ENCODE measurements at places on chromosomes 16 and 17.

- DNase-seq: peak; percentile 76
Observed at GRCh38 chr16:57422026-57422944, 17.7 kb downstream of the CCL17 start.

DNA sequence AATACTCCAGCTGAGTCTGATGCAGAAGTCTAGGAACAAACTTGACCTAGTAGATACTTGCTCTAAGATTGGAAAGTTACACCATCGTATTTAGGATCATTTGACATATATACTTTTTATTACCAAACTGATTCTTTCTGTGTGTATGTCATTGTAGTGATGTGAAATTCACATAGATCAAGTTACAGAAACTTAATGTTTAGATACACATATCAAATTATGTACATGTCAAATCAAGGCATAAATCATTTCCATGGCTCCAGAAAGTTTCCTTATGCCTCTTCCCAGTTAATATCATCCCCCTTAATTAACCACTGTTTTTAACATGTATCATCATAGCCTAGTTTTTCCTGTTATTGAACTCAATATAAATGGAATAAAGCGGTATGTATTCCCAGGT lies 292.0 kb upstream of the CDH11 start:
- no peak for DNase-seq

DNA sequence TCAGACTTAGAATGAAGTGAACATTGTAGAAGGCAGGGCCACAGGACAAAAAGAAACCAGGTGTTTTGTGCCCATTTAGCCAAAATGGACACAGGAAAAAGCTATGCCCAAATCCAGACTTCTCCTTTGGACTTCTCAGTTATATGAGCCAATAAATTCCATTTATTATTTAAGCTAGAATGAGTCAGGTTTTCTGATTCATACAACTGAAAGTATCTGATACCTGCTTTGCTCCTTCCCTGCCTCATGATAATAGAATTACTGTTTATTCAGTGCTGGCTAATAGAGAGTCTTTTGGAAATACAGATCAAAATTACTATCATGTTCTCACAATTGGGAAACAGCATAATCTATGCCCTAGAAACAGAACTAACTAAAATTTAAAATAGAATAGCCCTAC lies 8.7 kb upstream of the CPD start:
- DNase-seq: no peak

DNA sequence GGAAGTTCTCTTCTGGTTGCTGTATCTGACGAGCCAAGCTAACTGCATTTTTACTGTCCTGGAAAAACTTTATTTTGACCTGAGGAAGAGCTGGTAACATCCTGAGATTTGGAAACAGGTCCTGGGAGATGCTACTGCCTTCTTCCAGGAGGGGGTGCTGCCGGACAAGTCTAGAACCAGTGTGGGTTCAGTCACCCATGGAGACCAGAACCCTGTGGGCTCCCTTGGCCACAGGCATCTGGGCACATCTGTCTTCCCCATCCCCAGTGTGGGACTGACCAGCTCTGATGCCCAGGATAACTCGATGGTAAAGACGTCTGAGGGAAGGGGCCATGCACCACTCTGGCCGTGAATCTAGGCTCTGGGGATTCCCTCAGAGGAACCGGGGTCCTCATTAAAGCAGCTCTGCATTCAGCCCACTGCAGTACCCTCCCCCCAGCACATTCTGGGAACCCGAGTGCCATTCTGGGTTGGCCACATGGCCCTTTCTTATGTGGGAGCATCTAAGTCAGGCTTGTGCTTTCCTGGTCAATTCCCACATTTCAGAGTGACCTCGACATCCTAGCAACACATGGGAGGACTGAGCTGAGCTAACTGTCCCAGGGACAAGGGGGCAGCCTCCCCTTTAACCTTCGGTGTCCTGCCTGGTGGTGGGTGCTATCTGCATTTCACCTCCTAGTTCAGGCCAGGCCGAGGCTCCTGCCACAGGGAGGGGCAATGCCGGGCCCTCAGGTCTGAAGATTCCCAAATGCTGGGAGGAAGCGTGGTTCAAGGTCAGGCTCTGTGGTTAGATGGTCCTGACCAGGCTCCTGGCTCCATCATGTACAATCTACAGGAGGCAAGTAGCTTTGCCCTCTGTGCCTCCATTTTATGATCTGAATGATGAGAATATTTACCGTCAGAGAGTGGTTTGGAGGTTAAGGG lies 6.4 kb downstream of the C16orf86 start:
- DNase-seq: peak; percentile 71

- DNase-seq: peak; percentile 71
Observed at GRCh38 chr16:88785106-88785924, at the start of gene PIEZO1. Gene PIEZO1 (minus strand): TSS chr16:88785220. CDS start chr16:88784964, 256 bp downstream.

DNA sequence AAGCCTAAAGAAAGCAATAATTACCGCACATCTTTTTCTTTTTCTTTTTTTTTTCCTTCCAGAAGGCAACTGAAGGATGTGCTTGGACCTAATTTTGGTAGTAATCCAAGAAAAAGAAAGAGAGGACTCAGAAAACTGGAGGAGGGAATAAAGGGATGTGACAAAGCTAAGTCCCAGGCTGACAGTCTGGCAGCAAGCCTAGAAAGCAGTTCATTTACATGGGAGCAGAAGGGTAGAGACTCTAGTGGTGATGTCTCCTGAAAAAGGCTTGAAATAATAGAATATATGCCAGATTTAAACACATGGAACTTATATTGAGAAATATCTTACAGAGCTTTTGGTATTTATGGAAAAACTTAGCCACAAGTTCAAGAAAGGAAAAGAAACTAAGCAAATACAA lies 101.0 kb upstream of the SHISA6 start:
- DNase-seq: peak; percentile 14

DNA sequence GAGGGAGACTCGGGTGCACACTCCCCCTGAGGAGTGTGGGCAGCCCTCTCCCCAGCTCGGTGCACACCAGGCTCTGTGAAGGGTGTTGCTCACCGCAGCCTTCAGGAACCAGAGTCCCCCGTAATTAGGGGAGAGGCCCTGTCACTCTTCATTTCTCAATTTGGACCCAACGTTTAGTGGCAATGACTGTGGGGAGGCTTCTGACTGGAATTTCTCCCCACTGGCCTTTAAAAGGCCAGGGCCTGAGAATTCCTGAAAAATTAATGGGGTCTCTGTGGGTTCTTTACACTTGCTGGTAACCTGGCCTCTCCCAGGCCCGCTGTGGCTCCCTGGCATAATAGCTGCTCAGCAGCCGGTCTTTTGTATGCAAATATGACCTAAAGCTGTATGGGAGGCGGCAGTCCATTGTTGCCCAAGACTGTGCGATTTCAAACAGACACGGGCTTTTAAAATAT lies 209.7 kb downstream of the MSI2 start:
- DNase-seq: no peak

DNA sequence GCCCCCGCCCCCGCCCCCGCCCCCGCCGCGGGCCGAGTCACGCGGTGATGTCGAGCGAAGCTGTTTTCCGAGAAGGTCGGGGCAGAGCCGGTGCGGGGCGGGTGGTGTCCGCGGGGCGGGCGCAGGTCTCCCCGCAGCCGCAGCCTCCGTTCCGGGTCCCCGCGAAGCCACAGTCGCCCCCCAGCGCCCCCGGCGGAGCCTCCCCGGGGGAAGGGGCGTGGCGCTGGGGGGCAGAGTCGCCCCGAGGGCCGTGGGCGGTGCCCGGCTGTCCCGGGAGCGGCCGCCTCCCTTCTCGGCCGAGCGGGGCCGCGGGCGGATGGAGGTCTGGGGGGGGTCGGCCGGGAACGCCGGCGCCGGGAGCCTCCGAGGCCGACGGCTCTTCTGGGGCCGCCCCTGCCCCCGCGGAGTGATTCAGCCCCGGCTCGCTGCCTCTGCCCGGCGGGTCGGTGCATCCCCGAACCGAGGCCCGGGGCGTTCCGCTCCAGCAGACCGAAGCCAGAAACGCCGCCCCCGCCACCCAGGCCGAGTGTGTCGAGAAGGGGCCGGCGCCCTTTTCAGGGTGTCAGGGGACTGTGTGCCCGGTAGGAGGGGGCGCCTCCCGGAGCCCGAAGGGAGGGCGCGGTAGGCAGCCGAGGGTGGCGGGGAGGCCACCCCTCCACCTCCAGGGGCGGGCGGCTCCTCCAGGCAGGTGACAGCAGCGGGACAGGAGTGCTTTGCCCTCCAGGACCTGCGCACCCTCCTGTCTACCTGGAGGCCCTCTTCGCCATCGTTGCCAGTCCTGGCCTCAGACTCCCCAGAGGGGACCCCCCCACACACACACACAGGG lies 1.7 kb downstream of the METRNL start:
- DNase-seq: peak; percentile 35

- peak; percentile 64 for DNase-seq
Observed at GRCh38 chr17:40399185-40399584, 18.5 kb downstream of the TOP2A start.

- peak; percentile 99 for DNase-seq
Observed at GRCh38 chr16:84532291-84532724, 27.8 kb upstream of the MEAK7 start.

GRCh38 chr16:84739349-84740124 lies 39.7 kb downstream of the USP10 start:
- peak; percentile 77 for DNase-seq

- peak; percentile 43 for DNase-seq
Observed at GRCh38 chr16:70777973-70778406, 23.0 kb downstream of the VAC14 start.

- no peak for DNase-seq
Observed at GRCh38 chr17:3755335-3756030, 31.8 kb downstream of the HASPIN start.

DNA sequence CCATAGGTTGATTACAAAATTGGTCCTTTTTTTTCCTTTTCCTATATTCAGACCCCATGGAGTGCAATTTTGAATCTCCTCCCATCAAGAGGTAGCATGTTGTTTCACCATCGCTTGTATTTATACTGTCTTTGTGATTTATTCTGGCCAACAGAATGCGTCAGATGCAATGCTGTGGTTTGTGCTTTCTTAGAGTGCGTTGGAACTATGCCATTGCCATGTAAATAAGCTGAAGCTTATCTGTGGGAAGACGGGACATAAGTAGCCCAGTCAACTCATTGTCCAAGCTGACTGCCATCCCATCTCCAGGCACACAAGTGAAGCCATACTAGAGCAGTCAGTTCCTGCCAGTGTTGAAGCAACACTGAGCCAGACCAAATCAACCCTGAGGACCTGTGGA lies 1339.3 kb upstream of the GOT2 start:
- DNase-seq: no peak

DNA sequence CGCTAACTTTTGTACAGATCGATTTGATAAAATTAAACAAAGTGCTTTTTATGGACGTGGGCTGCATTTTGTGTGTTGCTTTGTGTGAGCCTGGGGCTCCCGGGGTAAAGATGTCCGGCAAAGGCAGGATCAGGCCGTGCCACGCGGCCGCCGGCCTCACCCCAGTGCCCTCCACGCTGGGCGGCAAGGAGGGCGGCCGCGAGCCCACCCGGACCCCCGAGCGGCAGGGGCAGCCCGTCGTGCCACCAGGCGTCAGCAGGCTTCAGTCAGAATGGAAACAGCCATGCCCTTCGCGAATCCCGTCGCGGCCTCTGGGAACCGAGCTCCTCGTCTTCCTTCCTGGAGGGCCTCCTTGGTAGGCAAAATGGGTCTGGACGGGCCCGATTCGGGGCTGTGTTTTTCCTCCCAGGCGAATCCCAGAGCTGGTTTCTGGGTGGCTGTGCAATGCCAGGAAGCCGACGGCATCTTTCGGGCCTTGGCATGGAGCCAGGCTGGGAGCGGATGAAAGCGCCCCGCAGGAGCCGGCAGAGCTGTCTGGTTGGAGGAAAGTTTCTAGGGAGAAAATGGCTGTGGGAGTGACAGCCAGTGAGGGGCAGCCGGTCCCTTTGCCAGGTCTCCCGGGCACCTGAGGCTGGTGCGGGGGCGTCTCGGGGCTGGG lies 5.5 kb downstream of the SOX8 start:
- no peak for DNase-seq

GRCh38 chr17:44352828-44353671 lies 7.9 kb downstream of the GRN start:
- no peak for DNase-seq

DNA sequence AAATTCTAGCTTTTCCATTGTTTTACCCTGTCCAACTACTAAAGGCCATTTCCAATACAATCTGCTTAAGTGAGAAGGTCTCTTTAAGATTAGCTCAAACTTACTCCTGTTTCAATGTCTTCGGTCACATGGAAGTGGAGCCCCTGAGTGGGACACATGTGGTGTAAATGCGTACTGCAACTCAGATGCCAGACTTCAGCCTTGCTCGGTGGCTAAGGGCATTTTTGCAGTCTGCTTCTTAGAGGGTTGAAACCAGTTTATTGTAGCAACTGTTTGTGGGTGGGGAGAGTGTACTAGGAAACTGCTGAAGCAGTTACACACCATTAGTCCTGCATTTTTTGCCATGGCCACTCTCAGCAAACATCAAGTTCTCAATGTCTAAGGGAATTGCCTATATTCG lies 140.6 kb downstream of the PARN start:
- peak; percentile 50 for DNase-seq

- no peak for DNase-seq
Observed at GRCh38 chr17:75504347-75505151, 10.8 kb downstream of the CASKIN2 start.

DNA sequence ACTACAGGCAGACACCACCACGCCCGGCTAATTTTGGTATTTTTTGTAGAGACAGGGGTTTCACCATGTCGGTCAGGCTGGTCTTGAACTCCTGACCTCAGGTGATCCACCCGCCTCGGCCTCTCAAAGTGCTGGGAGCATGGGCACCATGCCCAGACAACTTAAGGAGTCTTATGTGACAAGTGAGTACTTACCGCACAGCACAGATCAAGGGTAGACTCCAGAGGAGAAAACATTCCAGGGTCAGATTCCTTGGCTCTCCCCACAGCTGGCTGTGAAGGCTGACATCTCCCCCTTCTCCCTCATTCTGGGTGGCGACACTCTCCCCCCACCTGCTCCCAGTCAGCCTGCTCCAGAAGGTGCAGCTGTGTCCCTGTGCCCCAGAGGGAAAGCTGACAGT lies 10.6 kb downstream of the ZSCAN10 start:
- no peak for DNase-seq

DNA sequence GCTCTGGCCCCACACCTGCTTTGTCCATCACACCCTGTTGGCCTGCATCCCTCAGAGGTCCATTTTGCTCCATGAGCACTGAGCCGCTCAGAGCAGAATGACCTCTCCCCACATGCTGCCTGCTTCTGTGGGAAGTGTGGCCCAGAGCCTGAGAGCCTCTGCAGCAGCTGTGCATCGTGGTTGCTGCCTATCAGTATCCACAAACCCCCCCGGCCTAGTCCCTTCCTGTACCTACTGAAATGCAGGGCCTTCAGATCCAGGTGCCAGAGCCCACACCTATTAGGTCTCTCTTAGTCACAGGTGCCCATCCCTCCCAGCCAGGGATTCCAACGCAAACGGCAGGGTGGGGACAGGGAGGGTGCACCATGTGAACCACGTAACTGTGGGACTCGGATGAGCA lies 16.6 kb upstream of the TRPV3 start:
- DNase-seq: no peak

DNA sequence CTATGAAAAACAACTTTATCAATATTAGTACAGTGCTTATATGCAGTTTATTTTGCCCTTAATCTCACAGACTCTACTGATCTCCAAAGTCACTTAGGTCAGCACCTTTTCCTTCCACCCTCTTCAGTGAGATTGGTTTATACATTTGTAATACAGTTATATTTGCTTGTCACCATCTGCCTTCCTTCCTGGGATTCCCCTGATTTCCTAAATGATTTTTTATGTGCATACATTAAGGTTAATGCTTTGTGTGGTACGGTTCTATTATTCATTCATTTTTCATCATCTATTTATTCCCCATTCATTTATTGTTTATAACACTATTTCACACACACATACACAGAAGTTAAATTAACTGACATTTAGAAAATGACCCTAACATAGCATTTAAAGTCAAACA lies 419.8 kb upstream of the CDH11 start:
- no peak for DNase-seq

- peak; percentile 71 for DNase-seq
Observed at GRCh38 chr17:64244165-64244564, 18.9 kb downstream of the TEX2 start.

All from fibroblast of skin of back (primary cell).